ENCODE measurements at places on chromosomes 2 and 18.

DNA sequence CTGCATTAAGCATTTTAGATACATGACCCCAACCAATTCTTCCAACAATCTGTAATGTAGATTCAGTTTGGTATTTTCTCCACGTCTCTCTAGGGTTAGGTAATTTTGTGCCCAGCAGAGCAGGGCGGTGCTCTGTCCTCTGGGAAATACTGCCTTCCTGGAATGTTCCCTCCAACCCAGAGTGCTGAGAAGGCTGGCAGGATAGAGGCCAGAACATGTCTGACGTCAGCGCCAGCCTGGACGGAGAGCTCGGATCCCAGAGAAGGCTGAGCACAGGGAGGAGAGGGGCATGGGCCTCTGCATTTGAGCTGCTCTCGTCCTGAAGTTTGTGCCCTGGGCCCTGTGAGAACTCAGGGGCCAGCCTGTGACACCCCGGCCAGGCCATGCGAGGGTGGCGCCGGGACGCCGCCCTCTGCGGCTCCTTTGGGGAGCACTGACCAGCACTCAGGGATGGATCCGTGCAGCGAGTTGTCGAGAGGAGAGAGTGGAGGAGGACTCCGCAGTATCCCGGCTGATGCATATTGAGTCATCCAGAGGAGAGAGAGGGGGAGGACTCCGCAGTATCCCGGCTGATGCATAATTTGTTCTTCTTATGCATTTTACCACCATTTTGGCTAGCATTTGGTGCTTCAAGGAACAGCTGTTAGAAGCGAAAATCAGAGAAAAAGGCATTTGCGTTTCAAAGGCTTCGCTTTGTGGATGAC lies 80.0 kb upstream of the PXDN start:
- no peak for DNase-seq

DNA sequence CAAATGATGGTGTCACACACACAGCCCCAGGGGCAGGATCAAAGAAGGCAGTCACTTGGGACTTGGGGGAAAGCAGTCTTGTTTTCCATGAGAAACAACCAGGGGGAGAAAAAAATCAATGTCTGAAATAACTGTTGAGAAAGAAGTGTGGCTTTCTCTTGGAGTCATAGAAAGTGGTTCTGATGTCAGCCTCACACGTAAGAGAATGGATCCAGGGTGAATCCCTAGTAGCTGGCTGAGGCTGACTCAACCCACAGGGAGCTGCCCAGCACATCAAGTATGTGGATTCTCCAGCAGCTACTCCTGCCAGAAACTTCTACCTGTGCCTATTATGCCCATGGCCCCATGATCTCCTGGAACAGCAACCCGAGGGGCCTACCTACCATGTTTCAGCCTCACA lies 33.6 kb upstream of the ZBTB7C start:
- DNase-seq: no peak

DNA sequence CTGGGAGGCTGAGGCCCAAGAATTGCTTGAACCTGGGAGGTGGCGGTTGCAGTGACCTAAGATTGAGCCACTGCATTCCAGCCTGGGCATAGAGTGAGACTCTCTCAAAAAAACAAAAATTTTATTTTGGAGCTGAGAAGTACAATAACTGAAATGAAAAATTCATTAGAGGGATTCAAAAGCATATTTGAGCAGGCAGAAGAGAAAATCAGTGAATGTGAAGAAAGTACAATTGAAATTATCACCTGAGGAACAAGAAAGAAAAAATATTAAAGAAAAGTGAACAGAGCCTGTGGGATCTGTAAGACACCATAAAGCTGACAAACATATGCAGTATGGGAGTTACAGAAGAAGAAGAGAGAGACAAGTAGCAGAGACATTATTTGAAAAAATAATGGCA lies 137.1 kb downstream of the RAB3GAP1 start:
- DNase-seq: no peak

- DNase-seq: no peak
Measured at GRCh38 chr18:41769265-41769664, 185.8 kb upstream of the PIK3C3 start.

- no peak for DNase-seq
Measured at GRCh38 chr2:22279541-22279940, 1105.4 kb upstream of the KLHL29 start.

GRCh38 chr2:165904432-165904831 lies 49.1 kb downstream of the TTC21B start:
- no peak for DNase-seq

- peak; percentile 22 for DNase-seq
Measured at GRCh38 chr2:108288534-108289106, at the start of gene SULT1C2. Gene SULT1C2, plus strand, starts transcription at chr2:108288895. Its CDS starts 4,773 bp downstream, at chr2:108293668.

DNA sequence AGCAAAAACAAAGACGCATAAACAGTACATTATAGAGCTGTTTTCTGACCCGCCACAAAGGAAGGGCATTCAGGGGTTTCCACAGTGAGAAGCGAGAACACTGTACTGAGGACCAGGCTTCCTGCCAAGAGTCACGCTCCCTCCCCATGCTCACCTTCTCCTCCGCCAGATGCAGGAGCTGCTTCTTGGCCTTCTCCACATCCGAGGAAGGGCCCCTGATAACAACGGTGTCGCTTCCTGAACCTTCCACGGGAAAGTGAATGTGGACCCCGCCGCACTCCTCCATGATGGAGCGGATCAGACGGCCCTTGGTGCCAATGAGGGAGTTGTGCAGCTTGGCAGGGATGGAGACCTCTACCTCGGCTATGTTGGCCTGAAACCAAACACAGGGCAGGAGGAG lies 53.8 kb downstream of the ANO7 start:
- DNase-seq: no peak

- DNase-seq: no peak
Measured at GRCh38 chr2:50455351-50455939, 576.5 kb downstream of the NRXN1 start.

- DNase-seq: no peak
Measured at GRCh38 chr2:29783666-29784065, 137.7 kb downstream of the ALK start.

DNA sequence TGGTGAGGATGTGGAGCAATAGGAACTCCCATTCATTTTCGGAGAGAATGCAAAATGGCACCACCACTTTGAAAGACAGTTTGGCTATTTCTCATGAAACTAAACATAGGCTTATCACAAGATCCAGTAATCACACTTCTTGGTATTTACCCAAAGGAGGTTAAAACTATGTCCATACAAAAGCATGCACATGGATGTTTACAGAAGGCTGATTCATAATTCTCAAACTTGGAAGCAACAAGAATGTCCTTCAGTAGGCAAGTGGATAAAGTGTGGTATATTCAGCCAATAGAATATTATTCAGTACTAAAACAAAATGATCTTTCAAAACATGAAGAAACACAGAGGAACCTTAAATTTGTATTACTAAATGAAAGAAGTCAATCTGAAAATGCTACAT lies 440.6 kb downstream of the FBXO15 start:
- no peak for DNase-seq

- DNase-seq: no peak
Measured at GRCh38 chr2:23850564-23851256, 76.2 kb downstream of the ATAD2B start.

DNA sequence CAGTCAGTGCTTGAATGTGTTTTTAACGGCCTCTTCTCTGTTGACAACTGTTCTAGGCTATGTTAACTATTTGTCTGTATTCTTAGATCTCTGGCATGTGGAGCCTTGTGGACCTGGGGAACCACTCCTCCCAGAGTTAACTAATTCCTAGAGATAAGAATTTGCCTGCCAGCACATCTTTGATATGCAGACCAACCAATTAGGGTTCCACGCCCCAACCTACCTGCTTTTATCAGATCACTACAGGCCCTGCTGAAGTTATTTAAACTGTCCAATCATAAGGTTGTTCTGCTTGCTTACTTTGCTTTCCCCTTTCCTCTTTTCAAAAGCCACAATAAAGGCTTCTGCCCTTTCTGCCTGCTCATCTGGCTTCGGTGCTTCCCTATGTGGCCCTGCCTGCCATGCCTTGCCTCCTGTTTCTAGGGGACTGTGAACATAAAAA lies 8.5 kb upstream of the CYBRD1 start:
- no peak for DNase-seq

DNA sequence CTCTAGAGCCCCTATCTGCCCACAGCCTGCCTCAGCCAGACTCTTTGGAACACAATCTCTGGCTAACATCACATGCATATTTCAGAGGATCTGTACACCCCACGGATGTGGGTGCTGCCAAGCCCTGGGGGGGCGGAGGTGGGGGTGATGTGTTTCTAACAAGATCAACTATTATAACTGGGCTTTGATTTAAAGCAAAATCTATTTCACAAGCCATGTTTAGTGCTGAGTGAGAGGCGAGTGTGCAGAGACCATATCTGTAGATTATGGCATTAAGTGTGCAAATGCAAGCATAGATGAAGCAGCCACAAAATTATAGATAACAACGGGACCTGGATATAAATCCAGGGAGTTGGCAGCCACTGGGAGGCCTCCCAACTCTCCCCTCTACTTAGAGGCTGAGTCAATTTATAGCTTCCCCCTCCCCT lies 135.8 kb upstream of the SMAD2 start:
- DNase-seq: no peak

DNA sequence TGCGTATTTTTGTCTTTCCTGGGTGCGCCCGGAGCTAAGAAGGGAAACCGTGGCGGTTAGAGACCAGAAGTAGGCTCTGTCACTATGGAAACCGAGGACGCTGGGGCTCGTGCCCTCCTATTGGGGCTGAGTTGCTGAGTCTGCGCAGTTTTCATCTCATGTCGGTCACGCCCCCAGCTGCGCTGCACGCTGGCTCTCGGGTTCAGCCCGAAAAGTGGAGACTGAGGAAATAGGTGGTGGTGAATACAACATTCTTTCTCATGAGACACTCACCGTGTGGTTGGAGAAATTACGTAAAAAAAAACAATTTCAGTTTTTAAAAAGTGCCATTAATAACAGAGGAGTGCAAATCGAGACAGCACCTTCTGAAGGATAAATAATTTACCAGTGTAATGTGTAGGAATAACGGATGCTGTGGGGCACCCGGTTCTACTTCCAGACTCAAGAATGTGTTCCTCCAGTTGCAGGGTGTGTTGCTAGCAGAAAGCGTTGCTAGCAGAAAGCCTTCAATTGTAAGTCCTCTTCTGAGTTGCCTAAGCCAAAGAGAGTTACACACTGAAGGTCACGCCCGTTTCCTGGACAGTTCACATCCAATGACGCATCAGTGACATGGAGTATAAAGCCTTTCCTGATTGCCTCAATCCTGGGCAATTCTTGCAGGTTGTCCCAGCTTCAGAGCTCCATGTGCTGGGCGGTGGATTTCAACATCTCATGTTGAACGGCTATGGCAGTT lies 20.4 kb upstream of the CXXC1 start:
- DNase-seq: peak; percentile 76

- no peak for DNase-seq
Measured at GRCh38 chr2:40851661-40852060, 399.8 kb upstream of the SLC8A1 start.

DNA sequence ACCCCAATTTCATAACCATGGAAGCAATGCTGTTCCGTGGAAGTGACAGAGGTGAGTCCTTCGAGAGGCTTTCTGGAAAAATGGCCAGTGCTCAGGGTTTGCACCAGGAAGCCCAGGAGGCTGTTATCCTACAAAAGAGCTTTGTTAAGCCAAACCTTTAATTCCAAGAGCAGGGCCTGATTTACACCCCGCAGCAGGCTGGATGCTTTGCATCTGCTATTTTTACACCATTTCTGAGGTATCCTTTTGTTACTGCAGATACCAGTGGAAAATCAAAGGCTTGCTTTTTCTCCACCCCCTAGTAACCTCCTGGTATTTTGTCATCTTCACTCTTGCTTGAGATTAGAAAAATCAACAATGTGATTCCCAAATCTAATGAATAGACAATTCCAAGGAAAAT lies 380.6 kb downstream of the SOX11 start:
- DNase-seq: peak; percentile 82

DNA sequence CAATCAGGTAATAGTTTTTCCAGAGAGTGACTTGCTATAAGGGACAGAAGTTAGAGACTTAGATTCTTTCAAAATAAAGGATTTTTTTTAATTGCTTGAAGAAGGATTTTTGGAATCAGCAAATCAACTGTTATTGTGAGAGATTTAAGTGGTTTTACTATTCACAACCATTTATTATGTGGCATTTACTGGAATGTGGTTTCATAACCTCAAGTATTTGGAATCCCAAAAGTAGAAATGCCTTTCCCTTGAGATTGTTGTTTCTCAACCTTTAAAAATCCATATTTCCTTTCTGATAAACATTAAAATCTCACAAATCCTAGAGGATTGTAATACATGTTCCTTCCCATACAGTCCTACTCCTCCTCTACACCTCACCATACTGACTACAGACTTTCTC lies 5.0 kb downstream of the TANK start:
- no peak for DNase-seq

GRCh38 chr2:26619096-26619495 lies 22.1 kb downstream of the CIB4 start:
- no peak for DNase-seq

GRCh38 chr2:107669335-107669734 lies 157.4 kb upstream of the RGPD4 start:
- DNase-seq: no peak

GRCh38 chr2:85987266-85988174 lies 98.7 kb upstream of the ST3GAL5 start:
- no peak for DNase-seq

- DNase-seq: peak; percentile 45
Measured at GRCh38 chr2:112481050-112481527, 867 bp upstream of the TTL start.

GRCh38 chr18:24679062-24679461 lies 218.6 kb downstream of the HRH4 start:
- no peak for DNase-seq

Measured in NCI-H187 (cell line).